Mammary epithelial cell (primary cell): ENCODE measurements at places on chromosomes 6 and 20.

GRCh38 chr6:74073999-74074398 is 378.0 kb downstream of the CD109 start:
- DNase-seq: no peak

DNA sequence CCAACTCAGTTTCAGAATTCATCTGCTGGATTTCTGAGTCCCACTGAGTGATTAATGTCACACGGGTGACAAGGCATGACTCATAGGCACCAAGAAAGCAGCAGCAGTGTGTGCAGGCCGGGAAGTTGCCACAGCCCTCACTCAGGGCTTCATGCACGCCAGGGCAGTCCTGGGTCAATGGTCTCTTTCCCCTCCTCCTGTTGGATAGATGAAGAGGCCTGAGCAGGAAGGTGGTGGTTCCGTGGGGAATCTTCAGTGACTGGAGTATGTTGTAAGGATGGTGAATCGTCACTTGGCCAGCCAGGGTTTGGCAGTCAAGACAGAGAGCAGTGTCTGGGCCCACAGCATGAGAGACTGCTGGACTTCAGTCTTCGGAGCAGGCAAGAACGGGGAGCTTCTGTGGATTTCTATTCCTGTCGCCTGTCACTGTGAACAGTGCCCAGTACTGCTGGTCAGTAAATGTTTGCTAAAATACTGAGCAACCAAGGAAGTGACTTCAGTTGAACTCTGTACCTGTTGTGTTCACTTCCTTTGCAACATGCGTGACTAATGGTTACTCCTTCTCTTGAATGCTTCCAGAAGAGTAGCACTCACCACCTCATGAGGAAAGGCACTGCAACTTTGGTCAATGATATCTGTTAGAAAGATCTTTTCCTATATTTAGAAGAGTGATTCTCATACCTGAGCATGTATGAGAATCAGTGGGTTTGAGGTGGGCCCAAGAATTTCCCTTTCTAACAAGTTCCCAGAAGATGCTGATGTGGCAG is 62.0 kb upstream of the CD93 start:
- peak; percentile 72 for DNase-seq

- no peak for DNase-seq
Measured at GRCh38 chr20:37540001-37540400, 12.3 kb upstream of the BLCAP start.

DNA sequence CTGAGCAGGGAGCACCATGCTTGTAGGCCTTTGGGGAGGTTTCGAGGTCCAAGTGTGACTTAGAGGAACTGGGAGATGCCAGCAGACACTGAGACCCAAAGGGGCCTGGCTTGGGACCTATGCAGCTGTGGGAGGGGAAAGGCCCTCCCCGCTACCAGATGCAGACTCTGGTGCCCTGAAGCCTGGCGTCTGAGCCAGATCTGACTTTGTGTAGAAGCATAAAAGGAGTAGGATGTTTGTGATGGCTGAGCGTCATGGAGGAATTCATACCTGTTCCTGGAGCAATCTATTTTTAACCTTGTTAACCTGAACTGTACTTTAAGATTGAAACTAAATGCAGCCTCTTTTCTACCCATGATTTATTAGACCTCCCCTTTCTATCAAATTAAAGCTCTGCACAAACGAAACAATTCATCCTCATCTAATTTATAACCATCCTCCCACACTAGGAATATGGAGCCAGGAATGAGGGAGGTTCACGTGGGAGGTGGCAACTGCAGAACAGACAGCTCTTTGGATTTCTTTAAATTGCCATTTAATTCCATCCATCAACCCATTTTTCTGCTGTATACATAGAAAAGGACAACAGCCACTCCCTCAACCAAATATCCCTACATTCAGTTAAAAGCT is 172.6 kb upstream of the AGPAT4 start:
- DNase-seq: no peak

DNA sequence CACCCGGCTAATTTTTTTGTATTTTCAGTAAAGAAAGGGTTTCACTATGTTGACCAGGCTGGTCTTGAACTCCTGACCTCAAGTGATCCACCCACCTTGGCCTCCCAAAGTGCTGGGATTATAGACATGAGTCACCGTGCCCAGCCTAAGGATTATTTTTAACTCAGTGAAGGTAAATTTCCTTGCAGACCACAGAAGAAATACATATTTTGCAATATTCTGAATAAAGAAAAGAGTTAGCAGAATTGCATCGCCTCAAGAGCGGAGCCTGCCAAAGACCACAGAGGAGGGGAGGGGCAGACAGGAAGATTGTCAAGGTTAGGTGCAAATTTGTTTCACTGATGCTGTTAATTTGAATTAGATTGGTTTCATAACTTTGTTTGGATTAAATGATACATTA is 47.4 kb downstream of the SOD2 start:
- DNase-seq: peak; percentile 40

GRCh38 chr20:52972190-52972937 is at the start of gene TSHZ2:
TSS of gene TSHZ2 (plus strand) at chr20:52972358. CDS start at chr20:52973294, 936 bp downstream.
- DNase-seq: peak; percentile 81

- DNase-seq: no peak
Measured at GRCh38 chr6:134997133-134997995, 47.5 kb upstream of the ALDH8A1 start.

DNA sequence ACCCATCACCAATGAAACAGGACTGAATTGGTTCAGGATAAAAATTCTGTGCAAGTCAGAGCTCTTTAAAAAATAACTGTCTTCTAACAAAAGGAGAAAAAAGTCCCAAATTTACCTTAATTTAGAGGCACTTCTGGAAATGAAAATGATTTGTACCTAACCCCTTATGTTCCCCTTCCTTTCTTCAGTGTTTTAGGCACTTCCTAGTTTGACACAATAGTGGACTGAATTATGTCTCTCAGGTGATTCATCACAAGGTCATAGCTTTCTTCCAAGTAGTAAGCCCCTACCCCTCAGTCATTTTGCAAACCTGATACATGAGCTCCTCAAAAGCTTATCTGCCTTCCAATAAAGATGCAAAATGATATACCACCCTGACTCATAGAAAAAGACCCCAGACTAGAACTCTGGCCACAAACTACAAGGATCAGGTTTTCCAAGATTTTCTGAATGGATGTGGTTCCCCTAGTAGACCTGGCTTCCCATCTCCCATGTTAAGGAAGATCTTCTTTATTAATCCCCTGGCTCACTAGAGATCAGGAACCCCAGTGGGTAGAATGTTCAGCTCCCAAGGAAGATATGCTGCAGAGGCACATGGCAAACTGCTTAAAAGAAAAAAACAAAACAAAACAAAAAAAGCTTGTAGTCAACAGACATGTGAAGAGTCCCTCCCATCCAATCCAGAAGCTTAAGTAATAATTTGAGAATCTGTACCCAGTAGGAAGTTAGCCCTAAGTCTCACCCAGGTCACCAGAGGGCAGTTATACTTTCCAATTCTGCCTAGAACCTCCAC is 3.6 kb downstream of the PPP1R10 start:
- DNase-seq: no peak

DNA sequence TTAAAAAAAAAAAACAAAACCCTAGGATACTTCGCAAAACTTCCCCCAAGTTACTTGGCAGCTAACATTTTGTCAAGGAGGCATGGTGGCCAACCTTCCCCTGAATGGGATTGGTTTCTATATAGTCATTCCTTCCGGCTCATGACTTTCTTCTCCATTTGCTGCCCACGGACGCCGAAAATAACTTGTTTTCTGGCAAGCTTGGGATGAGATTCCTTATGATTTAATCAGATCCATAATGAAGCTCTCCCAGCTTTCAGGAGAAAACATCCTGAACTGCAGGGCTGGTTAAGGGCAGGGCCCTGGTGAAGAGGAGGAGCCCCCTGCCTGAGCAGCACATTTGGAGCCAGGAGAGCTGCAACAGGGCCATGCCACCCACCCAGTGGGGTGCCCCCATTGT is 49.9 kb downstream of the PPP1R16B start:
- DNase-seq: no peak

DNA sequence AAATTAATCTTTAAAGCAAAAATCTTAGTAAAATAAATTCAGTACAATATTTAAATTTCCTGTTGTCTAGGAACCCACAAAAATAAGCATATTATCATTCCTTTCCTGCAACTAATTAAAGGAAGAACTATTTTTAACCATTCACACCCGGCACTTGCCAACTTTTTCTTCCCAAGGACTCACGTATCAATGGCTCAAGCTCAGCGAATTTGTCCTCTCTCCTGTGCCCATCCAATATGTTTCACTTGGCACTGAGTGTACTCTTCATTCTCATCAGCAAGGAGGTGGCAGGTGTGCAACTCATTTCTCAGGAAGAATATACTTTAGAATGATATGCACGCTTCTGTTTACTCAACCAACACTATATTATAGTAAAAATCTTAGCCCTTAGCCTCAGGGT is 419.4 kb downstream of the C6orf118 start:
- no peak for DNase-seq

GRCh38 chr20:44219791-44220190 is 9.2 kb upstream of the OSER1 start:
- no peak for DNase-seq

DNA sequence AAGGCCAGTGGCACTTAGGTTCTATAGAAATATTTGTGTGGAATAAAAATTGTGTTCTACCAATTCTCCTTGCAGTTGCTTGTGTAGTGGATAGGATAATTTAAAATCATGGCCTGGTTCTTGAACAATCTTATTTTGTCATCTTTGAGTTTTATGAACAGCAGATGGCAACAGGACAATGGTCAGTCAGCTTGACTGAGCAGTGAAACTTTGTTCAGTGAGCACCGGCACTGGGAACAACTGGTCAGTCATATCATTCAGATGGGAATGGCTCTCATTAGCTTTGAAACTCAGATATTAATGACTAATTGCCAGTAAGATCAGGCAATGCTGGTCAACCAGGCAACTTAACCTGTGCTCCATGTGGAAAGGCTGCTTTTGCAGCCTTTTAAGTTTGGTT is 129.2 kb downstream of the BCKDHB start:
- no peak for DNase-seq

DNA sequence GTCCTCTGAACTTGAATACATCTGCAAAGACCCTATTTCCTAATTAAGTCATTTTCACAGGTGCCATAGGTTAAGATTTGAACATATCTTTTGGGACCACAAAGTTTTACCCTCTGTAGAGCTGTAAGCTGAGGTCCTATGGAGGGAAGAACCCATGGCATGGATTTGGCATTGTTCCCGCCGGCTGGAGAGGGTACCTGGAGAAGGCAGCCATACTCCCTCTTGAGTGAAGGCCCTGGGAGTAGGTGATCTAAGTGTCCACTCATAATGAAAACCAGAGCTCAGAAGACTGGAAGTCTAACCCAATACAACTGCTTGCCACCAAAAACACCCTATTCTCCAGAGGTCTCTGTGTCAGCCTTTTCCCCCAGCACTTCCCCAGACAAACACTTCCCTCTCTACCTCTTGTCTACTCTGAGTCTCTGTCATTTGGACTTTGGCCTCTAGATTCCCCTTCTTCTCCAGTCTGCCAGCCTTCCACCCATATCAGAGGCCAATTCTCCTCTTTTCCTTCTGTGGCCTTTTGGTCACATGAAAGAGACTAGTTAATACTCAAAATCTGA is 363.9 kb downstream of the MAFB start:
- DNase-seq: no peak

DNA sequence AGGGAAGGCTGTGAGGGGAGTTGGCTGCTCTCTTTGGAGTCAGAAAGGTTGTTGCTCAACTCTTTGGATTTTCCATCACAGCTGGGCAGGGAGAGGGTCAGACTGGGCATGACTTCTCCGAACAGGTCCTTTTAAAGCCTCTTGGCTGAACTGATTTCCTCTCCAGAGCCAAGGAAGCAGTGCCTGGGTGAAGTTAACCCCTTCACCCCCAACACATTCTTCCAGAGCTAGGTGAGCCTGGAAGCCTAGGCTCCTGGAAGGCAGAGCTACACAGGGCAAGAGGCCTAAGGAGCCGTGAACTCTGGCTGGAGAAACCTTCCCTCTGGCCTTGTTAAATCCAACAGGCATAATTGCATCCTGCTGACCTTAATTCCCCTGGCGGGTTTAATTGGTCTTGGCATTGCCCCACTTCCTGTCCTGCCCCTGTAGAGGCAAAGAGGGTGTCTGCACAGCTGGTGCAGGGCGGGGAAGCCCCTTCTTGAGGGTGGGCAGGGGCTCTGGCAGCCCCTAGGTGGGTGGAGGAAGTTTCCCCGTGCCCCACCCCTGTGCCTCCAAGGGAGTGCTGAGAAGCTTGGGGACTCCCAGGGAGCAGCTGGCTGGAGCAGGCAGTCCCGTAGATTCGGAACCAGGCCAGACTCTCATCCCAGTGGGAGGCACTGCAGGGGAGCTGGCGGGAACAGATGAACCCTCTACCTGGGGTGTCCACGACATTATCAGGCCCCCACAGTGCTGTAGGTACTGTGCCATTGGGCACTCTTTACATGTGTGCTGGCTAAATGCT is 3.6 kb upstream of the MYLK2 start:
- no peak for DNase-seq

DNA sequence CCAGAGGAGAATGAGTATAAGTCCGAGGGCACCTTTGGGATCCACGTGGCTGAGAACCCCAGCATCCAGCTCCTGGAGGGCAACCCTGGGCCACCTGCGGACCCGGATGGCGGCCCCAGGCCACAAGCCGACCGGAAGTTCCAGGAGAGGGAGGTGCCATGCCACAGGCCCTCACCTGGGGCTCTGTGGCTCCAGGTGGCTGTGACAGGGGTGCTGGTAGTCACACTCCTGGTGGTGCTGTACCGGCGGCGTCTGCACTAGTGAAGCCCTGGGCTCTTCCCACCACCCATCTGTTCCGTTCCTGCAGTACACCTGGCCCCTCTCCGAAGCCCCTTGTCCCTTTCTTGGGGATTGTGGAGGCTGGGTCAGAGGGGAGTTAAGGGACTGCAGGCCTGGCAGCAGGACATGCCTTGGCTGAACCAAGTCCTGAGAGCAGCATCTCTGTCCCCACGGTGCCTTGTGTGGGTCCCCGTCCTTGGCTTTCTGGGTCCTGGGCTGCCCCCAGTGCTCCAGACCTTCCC is 19.3 kb downstream of the MAVS start:
- DNase-seq: no peak

GRCh38 chr6:31907158-31907813 is 5.4 kb upstream of the ZBTB12 start:
- peak; percentile 62 for DNase-seq

DNA sequence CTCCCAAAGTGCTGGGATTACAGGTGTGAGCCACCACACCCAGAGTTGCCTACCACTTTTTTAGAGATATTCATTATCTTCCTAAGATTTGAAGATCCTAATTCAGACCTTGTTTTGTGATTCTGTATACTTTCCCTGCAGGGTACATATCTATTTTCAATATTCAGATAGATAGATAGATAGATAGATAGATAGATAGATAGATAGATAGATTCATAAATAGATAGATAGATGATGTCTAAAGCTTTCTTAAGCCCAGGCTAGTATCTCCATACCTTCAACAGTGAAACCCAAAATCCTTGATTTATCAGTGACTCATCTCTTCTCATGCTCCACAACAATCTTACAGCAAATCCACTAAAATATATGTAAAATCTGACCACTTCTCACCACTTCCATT is 30.8 kb downstream of the ZNF391 start:
- DNase-seq: no peak

GRCh38 chr6:25354078-25354932 is 75.1 kb downstream of the CARMIL1 start:
- no peak for DNase-seq

DNA sequence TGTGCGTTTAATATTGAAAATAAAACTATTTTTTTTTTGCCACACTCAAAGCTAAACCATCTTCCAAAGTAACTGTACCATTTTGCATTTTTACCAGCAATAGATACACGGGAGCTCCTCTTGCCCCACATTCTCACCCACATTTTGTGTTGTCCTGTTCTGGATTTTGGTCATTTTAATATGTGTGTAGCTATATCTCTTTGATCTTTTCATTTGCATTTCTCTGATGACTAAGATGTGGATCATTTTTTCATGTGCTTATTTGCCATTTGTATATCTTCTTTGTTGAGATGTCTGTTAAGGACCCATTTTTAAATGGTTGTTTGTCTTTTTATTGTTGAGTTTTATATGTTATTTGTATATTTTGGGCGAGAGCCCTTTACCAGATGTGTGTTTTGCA is 1543.5 kb downstream of the GRIK2 start:
- DNase-seq: no peak
